ENCODE measurements at places on chromosomes 6 and 20. TPM values are rescaled to one million over a fixed set of nuclear protein-coding genes. Genes with fewer than 3 reads are reported as not detected.
A peak's percentile ranks its signal among the peaks of the same experiment; 100 is the strongest.

OLIG3 gene
- not detected for total RNA-seq

GRCh38 chr6:114144887-114145851 lies 174.2 kb upstream of the HDAC2 start:
- no peak for DNase-seq

PPP1R3G gene
- 0.41 TPM for total RNA-seq

GRCh38 chr6:5424726-5425125 lies 163.4 kb downstream of the FARS2 start:
- no peak for DNase-seq

DNA sequence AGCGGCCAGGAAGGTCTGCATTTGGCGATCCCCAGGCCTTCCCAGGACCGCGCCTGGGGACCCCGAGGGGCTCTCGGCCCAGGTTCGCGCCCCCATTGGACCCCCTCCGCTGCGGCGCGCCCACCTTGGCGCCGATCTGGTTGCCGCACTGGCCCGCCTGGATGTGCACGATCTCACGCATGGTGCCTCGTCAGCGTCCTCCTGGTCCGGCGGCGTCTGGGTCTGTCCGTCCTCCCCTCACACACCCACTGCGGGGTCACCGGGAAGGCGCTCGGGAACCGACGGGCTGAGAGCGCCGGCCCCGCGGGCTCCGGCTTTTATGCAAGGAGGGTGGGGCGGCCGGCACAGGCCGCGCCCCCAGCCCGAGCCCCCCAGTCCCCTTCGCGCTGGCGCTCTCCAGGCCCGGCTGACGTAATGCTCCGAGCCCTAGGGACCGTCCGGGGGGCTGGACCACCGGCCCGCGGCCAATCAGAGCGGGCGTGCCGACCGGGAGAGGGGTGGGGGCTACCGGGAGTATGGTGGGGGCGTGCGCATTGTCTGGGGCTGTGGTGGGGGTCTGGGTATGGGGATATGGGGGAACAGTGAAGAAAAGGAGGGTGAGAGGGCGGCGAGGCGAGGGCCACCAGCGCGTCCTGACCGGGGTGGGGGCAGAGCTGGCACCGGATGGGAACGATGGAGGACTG lies at the start of gene TUBB2B:
TSS of gene TUBB2B (minus strand) at position 291 of the 683 bp plus-strand sequence. CDS start at position 181, 110 bp downstream.
- no peak for DNase-seq

GRCh38 chr6:43674921-43675320 lies 12.7 kb downstream of the MRPS18A start:
- no peak for DNase-seq

- DNase-seq, result no peak
Observed at GRCh38 chr20:64114356-64114971, 7.1 kb upstream of the NPBWR2 start.

GRCh38 chr6:130907687-130908086 lies 80.5 kb downstream of the SMLR1 start:
- DNase-seq, result no peak

- no peak for DNase-seq
Observed at GRCh38 chr6:18741741-18742140, 354.6 kb downstream of the RNF144B start.

RAB44 gene
- 0.95 TPM for total RNA-seq

GRCh38 chr6:107443608-107444267 lies 15.6 kb downstream of the PDSS2 start:
- DNase-seq, result no peak

SCAF8 gene
- total RNA-seq, result 39.4 TPM

DNA sequence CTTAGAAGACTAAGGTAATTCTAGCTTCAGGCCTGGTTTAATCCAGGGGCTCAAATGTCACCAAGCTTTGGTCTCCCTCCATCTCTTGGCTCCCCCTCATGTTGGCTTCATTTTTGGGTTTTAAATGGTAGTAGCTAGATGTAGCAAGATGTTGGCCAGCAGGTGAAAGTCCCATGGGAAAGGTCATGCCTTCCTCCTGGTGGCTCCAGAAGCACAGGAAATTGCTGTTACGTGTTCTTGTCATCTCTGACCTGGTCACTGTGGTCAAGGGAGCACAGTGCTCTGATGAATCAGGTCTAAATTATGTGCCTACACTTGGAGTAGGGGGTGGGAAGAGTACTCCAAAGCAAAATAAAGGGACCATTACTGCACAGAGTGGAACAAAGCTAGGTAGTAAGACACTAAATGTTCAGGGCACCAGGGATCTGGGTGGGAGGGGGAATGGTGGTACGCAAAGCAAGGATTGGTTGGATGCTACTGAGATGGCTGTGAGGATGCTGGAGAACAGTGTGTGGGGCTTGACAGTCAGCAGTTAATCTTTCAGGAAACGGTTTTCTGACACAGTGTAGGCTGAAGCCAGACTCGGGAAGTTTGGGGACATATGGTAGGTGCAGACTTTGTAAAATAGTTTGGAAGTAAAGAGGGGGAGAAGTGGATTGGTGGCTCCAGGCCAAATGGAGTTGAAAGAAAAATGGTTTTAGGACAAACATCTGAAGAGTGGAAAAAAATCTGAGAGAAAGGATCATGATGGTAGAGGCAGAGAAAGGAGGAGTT lies 30.1 kb downstream of the CDS2 start:
- no peak for DNase-seq

FAM217B gene
- total RNA-seq, result 26.8 TPM

DNA sequence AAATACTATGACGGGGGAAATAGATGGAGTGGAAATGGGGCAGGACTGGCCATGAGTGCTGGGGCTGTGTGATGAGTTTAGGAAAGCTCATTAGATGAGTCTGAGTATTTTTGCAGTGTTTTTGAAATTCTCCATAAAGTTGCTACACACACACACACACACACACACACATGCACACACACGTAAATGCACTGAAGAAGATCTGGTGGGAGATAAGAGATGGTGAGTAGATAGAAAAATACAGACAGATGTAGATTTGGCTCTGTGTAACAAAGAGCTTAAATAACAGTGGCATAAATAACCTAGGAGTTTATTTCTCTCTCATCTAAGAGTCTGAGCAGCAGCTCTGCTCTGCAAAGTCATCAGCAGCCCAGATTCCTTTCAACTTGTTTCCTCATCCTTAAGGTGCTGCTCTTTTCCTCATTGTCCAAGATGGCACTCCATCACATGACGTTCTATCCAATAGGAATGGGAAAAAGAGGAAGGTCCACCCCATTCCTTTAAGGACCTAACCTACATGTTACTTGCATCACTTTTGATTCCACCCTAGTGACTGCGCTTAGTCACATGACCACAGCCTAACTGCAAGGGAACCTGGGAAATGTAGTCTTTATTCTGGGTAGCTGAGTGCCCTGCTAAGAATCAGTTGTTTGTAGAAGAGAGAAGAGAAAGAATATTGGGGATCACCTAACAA lies 76.4 kb downstream of the EYA2 start:
- no peak for DNase-seq

DNA sequence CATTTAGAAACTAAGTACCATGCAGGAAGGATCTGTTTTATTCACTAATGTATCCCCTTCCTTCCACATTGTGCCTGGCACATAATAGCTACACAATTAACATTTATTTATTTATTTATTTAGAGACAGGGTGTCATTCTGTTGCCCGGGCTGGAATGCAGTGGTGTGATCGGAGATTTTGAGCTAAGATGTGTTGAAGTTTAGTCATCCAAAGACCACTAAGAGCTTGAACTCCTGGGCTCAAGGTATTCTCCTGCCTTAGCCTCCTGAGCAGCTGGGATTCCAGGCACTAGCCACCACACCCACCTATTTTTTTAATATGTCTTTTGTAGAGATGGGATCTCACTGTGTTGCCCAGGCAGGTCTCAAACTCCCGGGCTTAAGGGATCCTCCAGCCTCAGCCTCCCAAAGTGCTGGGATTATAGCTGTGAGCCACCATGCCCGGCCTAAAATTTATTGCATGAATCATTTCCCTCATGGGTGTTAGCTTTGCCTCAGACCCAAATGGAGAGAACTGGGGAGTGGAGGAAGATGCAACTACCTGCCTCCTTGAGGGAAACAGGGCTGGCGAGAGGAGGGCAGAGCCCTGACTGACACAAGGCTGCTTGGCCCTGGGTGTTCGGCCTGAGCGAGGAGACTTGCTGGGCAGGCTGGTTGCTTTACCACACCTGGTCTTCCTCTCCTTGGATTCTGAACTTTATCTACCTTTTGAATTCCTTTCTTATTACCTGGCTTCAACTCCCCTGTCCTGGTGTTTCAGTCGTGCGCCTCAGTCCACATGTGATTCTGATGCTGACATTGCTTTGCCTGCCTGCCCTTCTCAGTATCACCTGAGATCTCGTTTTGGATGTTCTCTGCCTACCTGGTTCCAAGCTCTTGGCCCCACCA lies 1.7 kb upstream of the DYNLT1 start:
- DNase-seq, result no peak

GRCh38 chr20:9660236-9660868 lies 146.0 kb downstream of the LAMP5 start:
- DNase-seq, result no peak

- DNase-seq, result peak; percentile 78
Observed at GRCh38 chr6:6942831-6943230, 164.9 kb upstream of the RREB1 start.

DNA sequence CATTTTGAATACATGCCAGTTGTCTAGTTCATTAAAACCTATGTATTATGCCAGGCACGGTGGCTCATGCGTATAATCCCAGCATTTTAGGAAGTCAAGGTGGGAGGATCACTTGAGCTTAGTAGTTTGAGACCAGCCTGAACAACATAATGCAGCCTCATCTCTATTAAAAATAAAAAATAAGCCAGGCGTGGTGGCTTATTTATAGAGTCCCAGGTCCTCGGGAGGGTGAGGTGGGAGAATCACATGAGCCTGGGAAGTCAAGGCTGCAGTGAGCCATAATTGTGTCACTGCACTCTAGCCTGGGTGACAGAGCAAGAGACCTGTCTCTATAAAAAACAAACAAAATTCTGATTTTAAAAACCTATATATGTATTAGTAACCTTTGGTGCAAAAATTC lies 27.5 kb downstream of the ORC3 start:
- no peak for DNase-seq

GRCh38 chr6:44057931-44058616 lies 69.2 kb downstream of the MRPL14 start:
- DNase-seq, result no peak

DNA sequence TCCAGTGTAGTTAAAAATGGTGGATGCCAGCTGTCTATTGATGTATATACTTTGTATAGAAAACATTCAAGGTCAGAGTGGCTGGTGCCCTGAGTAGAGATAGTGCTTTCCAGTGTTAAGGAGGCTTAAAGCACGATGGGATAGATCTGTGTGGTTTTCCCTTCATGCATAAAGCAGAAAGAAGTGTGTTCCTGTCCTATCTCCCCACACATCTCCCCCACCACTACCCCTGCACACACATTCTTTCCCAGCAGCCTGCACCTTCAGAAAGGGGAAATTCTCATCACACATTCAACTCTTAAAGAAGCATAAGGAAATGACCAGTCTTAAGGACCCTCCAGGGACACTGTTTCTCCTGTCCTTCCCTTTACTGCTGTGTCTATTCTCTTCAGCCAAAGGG lies 221.7 kb upstream of the TAB2 start:
- no peak for DNase-seq

DNA sequence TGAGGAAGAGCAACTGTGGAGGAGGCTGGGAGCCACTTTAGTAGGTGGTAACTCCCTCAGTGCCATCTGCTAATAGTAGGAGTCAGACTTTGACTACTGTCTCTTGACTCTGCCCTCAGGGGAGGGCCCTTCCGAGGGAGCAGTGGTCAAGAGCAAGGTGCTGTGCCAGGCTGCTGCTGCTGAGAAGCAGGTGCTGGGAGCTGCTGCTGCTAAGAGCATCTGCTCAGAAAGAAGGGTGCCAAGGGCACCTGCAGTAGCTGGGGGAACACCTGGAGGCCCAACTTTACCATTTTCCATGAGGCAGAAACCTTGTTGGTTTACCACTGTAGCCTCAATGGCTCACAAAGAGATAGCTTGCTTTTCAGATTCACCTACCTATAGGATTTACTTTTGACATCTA lies 18.5 kb downstream of the GGTLC1 start:
- DNase-seq, result no peak

GRCh38 chr6:34176261-34177031 lies 30.6 kb upstream of the GRM4 start:
- no peak for DNase-seq

TMEM170B gene
- 12.4 TPM for total RNA-seq

CLPSL1 gene
- total RNA-seq, result not detected

DNA sequence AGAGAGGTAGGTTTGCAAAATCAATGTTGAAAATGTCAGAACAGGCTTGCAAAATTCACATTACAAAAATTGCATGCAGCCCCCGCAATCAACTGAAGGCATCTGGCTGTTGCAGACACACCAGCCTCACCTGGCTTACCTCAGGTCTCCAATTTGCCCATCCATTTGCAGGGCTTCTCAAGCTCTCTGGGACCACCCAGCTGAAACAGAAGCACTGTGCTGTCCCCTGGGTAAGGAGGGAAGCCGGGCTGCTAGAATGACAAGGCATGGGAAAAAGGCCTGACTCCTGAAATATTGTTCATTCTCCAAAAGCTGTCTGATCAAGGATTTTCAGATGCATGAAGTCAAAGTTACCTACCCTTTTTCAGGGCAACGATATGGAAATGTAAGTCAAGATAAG lies 52.6 kb upstream of the CD93 start:
- DNase-seq, result no peak

CLDN20 gene
- not detected for total RNA-seq

- DNase-seq, result no peak
Observed at GRCh38 chr6:65531533-65531932, 175.5 kb downstream of the EYS start.

GRCh38 chr20:42650191-42650746 lies 539.4 kb downstream of the PTPRT start:
- no peak for DNase-seq

GRCh38 chr6:2984738-2985406 lies 13.5 kb upstream of the SERPINB6 start:
- DNase-seq, result no peak

GRCh38 chr20:48502016-48502415 lies 325.8 kb downstream of the PREX1 start:
- DNase-seq, result no peak

MDN1 gene
- 29.6 TPM for total RNA-seq

C4B gene
- 162 TPM for total RNA-seq

PRKN gene
- 6.1 TPM for total RNA-seq

GRCh38 chr6:34095741-34096140 lies 50.1 kb downstream of the GRM4 start:
- no peak for DNase-seq

AGPAT4 gene
- 19.7 TPM for total RNA-seq

- no peak for DNase-seq
Observed at GRCh38 chr6:62150048-62150663, 135.9 kb downstream of the KHDRBS2 start.

- DNase-seq, result no peak
Observed at GRCh38 chr6:46284475-46284874, 113.7 kb upstream of the ENPP5 start.

- DNase-seq, result no peak
Observed at GRCh38 chr6:16450821-16451220, 212.4 kb downstream of the GMPR start.

MOG gene
- total RNA-seq, result not detected

- no peak for DNase-seq
Observed at GRCh38 chr6:21188505-21189223, 404.9 kb upstream of the SOX4 start.

DNA sequence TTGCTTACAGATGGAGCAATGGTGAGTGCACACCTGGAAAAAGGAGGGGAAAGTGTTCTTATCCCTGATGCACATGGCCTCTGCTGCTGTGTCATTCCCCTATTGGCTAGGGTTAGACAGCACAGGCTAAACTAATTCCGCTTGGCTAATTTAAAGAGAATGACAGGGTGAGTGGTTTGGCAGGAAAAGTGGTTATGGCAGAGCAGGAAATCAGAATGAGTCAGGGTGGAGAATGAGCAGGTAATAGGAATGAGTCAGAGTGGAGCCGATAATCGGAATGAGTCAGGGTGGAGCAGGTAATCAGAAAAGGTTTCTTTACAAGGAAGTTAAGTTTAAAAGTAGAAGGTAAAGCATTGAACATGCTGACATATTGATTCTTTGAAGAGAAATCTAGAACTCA lies 355.5 kb upstream of the HTR1E start:
- no peak for DNase-seq
